Muscle of back (tissue), 13 donors: ENCODE measurements at places on chromosomes 6 and 20.

DNA sequence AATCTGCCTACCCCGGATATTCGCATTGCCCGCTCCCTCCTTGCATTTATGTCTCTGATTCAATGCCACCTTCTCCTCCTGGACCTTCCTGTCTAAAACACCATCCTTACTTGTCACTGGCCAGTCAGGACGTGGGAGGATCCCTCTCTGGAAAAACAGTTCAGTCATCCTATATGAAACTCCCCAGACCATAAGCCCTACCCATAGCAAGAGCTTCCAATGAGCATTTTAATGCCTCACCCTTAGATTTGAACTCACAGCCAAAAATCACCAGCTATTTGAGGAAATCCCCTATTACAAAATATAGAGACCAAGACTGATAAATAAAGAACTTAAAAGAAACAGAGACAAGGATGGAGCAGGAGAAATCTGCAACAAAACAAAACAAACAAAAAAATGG, 86.4 kb downstream of the SHLD1 start:
- DNase-seq = no peak

DNA sequence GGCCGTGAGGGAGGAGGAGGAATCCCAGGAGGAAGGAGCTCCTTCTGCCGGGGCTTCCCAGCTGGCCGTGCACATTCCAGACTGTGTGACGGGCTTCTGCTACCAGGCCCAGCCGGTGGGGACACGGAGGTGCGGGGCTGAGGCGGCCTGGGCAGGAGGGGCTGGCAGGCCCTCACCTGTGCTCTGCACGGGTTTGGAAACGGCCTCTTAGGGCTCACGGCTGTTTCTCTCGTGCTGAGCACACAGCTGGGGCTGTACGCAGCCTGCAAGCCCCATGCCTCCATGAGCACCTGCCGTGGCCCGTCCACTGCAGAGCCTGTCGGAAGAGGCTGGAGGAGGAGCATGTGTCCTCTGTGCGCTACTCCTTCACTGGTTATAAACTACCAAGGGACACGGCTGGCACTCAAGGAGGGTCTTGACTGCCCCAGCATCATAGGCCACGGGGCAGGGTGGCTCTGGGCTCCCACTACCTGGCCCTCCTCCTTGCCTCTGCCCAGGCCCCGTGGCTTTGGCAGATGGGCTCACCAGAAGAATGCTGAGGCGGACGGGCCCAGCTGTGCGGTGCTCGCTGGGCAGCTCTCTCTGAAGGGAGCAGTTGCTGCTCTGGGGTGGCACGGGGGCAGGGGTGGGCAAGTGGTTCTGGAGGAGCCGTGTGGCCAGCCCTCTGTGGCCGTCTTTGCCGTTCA, 15.8 kb downstream of the NPEPL1 start:
- DNase-seq = no peak

DNA sequence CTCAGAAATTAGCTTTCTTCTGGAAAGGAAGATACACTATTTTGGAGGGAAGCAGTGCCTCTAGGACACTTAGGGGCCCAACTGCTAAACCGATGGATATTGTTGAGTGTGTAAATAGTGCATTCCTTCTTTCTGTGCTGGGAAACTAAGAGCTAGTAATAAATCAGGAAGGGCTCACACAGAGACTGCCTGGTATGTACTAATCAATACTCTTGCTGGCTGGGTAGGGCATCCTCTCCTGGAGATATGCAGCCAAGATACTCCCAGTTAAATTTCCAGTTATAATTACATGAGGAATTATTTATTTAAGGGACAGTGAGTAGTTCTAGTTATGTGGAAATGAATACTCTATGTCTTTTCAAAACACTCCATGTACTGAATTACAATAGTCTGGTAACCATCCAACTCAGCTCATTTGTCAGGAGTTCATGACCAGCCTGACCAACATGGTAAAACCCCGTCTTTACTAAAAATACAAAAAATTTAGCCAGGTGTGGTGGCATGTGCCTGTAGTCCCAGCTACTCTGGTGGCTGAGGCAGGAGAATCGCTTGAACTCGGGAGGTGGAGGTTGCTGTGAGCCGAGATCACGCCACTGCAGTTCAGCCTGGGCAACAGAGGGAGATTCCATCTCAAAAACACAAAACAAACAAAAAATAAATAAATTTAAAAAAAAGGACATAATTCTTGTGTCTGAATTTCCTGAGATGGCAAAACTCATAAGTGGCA, 100.0 kb downstream of the OR2B2 start:
- no peak for DNase-seq

DNA sequence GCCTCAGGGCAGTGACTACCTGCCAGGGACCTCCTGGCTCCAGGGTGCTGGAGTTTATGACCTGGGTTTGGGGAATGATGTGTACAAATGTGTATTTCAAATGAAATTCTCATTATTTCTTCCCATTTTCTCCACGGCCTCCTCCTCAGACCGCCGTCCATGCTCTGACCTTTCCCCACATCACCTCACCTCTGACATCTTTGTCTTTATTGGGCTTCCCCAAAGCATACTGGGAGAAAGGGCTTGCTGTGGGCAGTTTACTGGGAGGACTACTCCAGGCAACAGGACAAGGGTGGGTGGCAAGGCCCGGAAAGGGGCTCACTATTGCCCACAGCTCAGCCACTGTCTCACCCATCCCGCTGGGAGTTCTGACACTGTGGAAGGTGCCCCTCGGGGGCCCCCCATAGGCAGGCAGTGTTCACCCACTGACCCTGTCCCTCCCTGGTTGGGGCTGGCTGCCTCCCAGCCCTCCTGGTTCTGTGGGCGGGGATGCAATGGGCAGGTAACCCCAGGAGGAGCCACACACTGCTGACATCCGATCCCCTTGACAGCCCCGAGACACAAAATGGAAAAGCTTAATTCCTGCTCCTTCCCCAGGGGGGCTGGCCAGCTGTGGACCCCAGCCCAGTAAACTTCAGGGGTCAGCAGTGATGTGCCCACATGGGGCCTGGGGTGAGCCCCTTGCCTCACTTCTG, 39.8 kb upstream of the CST7 start:
- no peak for DNase-seq

DNA sequence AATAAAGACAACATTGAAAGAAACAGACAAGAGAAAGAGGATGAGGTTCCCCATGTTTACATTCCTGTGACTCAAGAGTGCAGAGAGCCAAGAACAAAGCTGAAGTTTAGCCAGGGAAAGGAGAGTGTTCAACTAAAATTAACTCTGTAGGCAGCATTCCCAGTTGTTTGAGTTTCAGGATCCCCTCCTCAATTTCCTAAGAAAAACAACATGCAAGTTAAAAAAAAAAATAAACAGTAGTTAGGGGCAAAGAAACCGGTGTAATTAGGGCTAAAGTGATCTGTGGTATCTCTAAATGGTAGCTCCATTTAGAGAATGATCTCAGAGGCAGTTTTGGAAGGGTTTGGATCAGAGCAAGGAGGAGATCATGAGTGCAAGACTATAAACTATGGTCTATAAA, 30.9 kb upstream of the RAB23 start:
- DNase-seq = peak; percentile 72

- no peak for DNase-seq
These were observed 53.2 kb downstream of the SAMD5 start for GRCh38 chr6:147561726-147562125.

- DNase-seq = peak; percentile 8
These were observed 78.8 kb upstream of the DEFB112 start for GRCh38 chr6:50128420-50129005.

DNA sequence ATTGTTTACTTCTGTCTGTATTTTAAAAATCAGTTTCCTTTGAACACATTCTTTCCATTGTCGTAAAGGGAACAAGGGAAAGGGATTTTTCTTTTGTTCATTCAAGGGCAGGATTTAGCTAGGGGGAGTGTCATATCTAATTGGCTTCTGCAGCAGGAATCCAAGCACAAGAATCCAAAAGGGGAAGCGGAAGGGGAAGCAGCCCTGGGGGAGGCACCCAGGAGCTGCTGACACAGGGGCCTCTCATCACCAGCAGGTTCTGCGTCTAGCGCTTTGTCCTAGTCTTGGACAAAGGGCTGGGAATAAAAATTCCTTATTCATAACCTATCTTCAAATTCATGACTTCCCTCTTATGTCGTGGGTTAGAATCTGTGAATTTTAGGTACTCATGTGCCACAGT, 13.7 kb downstream of the RIPK1 start:
- peak; percentile 42 for DNase-seq

- DNase-seq = peak; percentile 65
These were observed 10.3 kb downstream of the CLDN20 start for GRCh38 chr6:155274106-155274505.

- no peak for DNase-seq
These were observed 22.4 kb upstream of the UTRN start for GRCh38 chr6:144262470-144263369.

DNA sequence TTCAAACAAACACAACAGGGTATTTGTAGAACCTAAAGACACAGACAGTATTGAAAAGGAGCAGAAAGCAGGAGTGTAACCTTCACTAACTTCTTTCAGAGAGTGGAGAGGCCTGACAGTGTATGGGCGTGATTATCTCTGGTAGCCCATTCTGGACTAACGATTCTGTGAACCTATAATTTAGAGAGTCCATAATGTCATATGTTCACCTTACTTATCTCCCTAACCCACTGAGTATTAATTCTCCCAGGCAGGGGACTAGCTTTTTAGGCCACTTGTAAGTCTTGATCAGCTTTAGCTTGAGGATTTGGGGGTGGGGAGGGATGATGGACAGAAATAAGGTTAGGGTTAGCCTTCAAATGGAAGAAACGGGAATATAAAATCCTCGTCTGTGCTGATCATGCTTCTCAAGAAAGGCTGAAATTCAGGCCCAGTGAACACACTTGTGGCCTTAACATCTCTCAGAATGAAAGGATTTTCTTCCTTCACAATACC, 2.8 kb upstream of the PARD6B start:
- no peak for DNase-seq

GRCh38 chr6:3518356-3519190, 61.7 kb upstream of the SLC22A23 start:
- DNase-seq = peak; percentile 47

- no peak for DNase-seq
These were observed 45.4 kb upstream of the CDH22 start for GRCh38 chr20:46353500-46354206.

GRCh38 chr20:1807394-1807793, 87.8 kb upstream of the SIRPA start:
- DNase-seq = no peak

DNA sequence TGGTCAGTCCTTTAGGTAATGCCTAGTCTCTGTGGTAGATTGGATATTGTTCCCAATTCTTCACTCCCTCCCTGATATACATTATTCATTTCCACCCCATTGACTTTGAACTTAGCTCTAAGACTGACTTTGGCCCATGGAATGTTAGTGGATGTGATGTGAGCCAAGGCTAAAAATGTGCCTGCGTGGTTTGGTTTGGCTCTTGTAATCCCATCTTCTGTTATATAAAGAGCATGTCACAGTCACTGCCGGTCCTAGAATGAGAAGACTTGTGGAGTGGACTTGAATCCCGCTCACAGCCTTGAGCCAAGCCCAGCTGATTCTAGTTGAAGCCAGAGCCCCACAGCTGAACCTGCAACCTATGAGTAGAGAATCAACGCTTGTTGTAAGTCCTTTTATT, 23.6 kb upstream of the DNAAF9 start:
- DNase-seq = no peak

- DNase-seq = no peak
These were observed 234.1 kb upstream of the BMP2 start for GRCh38 chr20:6533351-6533750.

GRCh38 chr6:43339168-43339567, 30.3 kb downstream of the ZNF318 start:
- no peak for DNase-seq

- DNase-seq = no peak
These were observed 2.5 kb upstream of the LSM14B start for GRCh38 chr20:62119591-62120364.

DNA sequence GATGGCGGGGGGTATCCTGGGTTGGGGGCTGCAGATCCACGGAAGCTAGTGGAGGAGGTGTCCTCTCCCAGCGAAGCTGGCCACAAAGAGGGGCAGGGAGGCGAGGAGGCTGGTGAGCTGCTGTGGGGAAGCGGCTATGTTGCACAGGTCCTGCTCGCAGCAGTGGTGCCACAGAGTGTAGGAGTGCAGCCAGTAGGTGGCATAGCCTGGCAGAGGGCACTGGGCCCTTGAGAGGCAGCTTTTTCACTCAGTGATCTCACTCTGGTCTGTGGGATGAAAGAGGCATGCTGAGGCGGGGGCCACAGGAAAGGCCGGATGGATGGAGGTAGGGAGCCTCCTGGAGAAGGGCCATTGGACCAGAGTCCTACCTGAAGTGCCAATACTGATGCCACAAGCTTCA, 2.9 kb upstream of the LY6G6D start:
- DNase-seq = no peak

GRCh38 chr6:142810952-142811514, 133.9 kb downstream of the HIVEP2 start:
- DNase-seq = peak; percentile 48

GRCh38 chr6:70797625-70798024, 129.9 kb downstream of the SMAP1 start:
- no peak for DNase-seq

DNA sequence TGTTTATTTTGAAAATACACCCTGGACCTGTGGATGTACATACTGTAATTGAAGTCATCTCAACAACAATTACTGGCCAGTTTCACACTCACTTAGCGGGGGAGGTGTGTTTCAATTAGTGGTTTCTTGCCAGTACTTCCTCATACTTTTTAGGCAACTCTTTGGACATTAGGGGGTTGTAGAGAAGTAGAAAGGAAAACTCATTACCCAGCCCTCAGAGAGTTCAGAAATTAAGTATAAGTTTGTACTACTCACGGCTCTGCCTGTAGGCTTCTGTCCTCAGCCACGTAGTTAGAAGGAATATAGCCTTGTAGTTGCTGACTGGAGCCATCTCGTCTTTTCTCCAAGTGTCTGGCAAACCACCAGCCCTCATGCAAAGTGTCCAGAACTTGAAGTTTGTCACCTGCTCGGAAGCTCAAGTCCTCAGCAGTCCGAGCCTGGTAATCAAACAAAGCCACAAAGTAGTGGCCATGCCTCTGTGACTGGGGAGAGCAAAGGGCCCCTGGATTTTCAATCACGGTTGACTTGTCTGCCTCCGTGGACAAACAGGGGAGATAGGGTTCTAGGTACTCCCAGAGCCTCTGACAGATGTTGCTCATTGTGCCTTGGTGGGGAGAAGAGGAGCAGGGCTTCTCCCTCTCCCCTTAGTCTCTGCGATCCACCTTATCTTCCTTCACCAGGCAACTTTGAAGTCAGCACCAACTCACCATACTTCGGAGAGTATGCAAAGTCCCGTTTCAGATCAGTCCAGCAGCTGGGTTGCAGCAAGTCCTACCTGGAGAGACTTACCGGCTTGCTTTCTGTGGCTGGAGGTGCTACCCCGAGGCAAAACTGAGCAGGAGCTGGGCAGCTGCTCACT, 749 bp downstream of the FRK start:
- no peak for DNase-seq

DNA sequence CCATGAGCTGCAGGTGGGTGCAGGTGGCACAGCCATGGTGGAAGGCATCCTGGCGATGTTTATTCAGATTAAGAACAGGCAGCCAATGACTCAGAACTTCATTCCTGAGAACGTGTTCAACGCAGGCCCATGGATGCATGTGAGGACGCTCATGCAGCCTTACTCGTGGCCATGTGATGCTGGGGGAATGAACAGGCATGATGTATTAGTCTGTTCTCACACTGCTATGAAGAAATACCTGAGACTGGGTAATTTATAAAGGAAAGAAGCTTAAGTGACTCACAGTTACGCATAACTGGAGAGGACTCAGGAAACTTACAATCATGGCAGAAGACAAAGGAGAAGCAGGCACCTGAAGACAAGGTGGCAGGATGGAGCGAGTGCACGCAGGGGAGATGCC, 146.6 kb downstream of the RNASET2 start:
- DNase-seq = no peak

GRCh38 chr20:56711018-56711417, 81.9 kb downstream of the TFAP2C start:
- DNase-seq = no peak
